ENCODE measurements at places on chromosomes 4 and X.

GRCh38 chrX:84453351-84454246 lies 48.7 kb downstream of the HDX start:
- no peak for DNase-seq

GRCh38 chr4:52249581-52249980 lies 198.5 kb downstream of the SPATA18 start:
- DNase-seq: no peak

- no peak for DNase-seq
These were observed 60.7 kb upstream of the S100G start for GRCh38 chrX:16589211-16589610.

DNA sequence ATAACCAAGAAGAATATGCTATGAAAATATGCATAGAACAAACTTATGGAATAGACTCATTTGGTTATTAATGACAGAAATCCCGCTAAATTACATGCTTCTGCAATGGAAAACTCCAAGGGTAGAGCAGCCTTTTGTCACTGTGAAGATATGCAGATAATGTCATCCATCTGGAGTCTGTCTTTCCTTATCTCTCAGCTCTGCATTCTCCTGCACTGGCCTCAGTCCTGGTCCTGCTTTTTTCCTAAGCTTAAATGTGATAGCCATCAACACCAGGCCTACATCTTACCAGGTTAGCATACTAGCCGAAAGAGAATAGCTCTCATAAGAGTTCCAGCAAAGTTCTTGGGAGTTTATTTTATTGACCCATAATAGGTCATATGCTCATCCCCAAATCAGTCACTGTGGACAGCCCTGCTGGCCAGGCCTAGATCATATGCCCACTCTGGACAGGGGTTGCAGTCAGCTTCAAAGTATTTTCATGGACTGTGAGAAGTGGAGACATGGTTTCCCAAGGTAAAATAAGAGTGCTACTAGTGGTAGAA lies 86.5 kb upstream of the LEF1 start:
- no peak for DNase-seq

DNA sequence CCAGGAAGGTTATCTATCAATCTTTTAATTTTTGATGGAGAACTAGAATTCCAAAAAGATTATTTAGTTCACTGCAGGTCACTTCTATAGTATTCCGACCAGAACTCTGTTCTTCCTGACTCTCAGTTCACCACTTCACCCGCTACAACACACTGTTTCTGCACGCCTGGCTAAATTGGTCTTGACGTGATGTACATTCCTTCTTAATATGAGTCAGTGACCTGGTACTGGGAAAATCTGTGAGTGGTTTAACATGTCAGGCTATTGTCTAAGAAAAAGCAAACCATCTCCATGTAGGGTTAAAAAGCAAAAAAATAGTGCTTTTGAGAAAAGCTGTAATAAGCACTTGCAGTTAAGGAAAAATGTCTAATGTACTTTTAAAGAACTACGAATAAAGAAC lies 120.4 kb downstream of the NDST3 start:
- no peak for DNase-seq

DNA sequence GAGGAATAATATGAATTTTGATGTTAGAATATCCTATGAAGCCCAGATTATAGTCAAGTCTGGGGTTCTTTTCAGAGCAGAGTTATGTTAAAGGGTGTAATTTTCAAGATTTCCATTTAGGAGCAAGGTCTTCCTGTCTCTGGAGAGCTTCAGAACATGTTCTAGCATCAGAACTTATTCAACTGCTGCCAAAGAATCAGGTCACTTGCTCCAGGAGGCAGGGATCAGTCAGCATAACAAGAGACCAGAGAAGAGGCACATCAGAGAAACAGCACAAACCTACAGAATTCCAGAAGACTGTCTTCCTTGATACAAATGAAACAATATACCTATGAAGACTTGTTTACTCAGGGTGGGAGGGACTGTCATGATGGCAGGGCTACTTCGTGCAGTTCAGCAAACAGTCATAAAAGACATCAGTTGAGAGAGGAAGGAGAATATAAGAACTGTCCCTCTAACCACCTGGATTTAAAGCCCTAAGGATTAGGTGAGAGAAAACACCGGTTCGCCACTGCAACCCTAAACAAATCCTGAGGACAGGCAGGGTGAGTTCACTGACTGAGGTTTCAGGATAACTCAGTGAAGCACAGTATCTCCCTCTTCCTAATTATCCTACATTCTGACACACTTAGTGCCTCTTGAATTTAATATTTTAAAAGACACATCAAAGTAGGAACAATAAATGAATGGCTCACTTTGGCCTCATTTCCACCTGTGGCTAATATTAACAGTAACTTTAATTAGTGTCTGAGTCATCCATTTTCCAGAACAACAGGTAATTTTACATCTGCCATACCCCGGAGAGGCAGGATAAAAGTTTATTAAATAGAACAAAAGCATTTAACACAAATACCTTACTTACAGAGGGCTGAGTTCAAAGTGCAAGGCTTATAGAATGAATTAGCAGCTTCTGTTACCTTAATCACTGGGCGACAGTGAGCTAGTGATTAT lies 93.0 kb downstream of the HDAC8 start:
- no peak for DNase-seq

DNA sequence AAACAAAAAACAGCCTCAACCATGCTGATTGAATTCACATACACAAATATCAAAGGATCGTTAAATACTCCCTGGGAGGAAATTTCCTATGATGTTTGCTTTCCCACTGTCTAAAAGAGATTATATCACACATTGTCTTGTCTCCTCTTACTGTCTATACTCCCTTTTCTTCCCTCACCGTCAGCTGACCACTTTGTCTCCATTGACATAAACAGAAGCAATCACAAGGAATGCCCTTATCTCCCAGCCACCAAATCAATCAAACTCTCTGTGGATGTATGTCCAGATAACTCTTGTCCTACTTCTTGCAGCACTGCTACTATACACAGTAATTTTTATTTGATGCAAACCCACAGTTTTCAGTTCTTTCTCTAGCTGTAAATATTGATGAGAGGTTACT lies 12.2 kb upstream of the NUDT9 start:
- DNase-seq: no peak

- DNase-seq: no peak
These were observed 36.6 kb downstream of the IRF2 start for GRCh38 chr4:184437565-184438265.

DNA sequence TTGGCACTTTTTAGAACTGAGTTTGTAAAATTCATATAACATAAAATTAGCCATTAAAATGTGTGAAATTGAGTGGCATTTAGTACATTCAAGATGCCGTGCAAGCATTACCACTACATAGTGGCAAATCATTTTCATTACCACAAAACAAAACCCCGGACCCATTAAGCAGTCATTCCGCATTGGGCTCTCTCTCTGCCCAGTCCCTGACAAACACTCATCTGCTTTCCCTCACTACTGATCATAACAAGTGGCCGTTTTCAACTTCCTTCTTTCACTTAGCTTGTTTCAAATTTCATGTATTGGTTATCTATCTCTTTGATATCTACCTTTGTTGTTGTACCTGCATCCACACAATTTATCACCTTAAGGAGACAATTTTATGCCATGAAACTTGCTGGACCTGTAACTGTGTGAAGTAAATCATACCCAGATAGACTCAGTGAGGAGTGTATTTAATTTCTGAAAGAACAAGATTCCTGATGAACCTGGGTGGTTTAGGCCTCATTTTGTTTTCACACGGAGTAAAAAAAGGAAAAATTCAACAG lies 202.1 kb downstream of the OR13H1 start:
- DNase-seq: no peak

GRCh38 chrX:37685381-37686359 lies at the start of gene XK:
Gene XK, plus strand, starts transcription at chrX:37685791. Its CDS starts 171 bp downstream, at chrX:37685962.
- DNase-seq: peak; percentile 2

DNA sequence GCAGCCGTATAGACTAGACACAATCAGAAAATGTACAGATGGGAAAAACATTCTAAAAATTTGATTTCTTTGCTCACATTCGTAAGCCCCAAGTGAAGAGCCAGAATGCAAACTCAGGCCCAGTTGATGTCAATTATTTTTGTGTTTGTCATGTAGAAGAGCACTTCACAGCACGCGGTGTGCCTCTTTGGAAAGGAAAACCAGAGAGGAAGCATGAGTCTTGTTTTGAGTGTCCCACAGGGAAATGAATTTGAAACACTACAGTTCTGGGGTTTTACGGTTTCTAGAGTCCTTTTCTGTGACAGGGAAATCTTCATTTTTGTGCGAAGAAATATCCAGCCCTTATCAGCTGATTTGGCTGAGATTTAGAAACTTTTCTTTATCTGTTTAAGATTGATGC lies 554.6 kb upstream of the BOD1L1 start:
- no peak for DNase-seq

GRCh38 chr4:112423591-112423990 lies 92.4 kb downstream of the NEUROG2 start:
- no peak for DNase-seq

DNA sequence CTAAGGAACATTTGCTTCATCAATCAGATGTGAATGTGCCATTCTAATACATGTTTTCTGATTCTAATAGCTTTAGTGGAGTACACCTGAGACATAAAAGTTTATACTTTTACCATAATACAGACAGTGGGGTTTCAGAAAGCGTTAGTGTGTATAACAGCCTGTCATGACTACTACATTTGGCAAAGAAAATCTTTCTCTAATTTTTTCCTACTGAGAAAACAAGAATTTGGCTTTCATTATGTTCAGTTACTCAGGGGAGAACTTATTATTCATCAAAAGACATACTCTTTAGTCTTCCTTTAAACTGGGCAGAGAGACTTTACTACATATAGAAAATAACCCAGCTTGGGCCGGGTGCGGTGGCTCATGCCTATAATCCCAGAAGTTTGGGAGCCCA lies 104.9 kb downstream of the PCDH18 start:
- DNase-seq: no peak

Data from activated CD8-positive, alpha-beta memory T cell treated with anti-CD3 and anti-CD28 coated beads for 1 hour (primary cell).